Natural killer cell treated with Interleukin-12 subunit alpha and Interleukin-12 subunit beta and Interleukin-15 and Interleukin-18, amount 100 ng/mL, for 72 hours (primary cell): ENCODE measurements at places on chromosomes 3 and 15. TPM values are rescaled to one million over a fixed set of nuclear protein-coding genes. Genes with fewer than 3 reads are reported as not detected.

Gene ZNF710
- 32.6 TPM for total RNA-seq

Gene REC114
- total RNA-seq = not detected

Gene XRN1
- total RNA-seq = 73.2 TPM

Gene MLF1
- 0.67 TPM for total RNA-seq
